ENCODE measurements at places on chromosomes 3 and 15.

DNA sequence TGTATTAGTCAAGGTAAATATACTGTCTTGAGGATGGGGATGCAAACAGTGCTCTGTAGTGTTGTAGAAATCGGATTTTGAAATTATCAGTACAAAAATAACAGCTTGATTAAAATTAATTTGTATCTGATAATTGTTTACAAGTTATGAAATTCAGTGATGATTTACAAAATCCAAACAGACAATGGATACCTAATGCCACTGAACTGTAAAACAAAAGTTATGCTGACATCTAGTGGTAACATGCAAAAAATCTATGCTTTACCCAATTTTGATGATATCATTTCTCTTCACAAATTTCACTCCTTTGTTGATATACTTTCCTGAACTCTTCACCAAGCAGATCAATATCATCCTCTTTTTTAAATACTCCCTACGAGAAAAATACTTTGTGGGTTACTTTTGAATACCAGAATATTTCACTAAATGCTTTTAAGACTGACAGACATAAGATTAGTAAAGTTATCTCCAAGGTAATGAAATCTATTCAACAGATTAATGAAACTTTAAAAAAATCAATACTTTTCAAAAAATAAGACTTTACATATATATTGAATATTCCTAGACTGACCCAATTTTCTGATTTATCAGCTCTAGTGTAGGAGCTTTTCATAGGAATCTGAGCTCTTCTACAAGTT, 36.0 kb downstream of the MNS1 start:
- peak; percentile 39 for DNase-seq

DNA sequence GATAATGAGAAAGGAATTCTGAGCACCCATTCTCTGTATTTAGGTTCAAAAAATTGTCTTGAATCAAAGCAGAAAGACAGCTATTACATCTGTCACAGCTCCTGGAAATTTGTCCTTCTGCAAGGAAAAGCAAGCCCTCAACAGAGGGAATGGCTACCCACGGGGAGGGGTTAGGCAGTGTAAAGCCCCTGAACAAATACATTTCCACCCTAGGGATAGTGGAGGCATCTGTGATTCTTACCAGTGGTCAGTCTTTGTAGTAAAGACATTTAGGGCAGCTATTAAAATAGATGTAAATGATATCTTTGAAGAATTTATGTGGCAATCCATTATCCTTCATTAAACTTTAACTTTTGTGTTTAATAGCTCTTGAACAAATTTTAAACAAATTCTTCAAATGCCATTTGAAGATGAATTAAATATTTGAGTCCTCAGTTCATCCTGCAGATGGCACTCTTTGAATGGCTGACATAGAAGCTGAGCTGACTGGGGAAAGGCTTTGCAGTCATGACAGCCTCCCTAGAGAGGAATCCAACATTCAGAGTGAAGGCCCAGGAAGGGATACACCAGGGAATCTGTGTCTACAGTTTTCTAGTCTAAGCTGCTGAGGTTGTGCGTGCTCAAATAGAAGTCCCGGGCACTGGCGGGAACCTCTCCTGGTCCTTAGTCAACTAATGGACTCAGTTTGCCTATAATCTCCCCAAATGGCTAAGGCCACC, 359.7 kb upstream of the ROPN1 start:
- peak; percentile 66 for DNase-seq

DNA sequence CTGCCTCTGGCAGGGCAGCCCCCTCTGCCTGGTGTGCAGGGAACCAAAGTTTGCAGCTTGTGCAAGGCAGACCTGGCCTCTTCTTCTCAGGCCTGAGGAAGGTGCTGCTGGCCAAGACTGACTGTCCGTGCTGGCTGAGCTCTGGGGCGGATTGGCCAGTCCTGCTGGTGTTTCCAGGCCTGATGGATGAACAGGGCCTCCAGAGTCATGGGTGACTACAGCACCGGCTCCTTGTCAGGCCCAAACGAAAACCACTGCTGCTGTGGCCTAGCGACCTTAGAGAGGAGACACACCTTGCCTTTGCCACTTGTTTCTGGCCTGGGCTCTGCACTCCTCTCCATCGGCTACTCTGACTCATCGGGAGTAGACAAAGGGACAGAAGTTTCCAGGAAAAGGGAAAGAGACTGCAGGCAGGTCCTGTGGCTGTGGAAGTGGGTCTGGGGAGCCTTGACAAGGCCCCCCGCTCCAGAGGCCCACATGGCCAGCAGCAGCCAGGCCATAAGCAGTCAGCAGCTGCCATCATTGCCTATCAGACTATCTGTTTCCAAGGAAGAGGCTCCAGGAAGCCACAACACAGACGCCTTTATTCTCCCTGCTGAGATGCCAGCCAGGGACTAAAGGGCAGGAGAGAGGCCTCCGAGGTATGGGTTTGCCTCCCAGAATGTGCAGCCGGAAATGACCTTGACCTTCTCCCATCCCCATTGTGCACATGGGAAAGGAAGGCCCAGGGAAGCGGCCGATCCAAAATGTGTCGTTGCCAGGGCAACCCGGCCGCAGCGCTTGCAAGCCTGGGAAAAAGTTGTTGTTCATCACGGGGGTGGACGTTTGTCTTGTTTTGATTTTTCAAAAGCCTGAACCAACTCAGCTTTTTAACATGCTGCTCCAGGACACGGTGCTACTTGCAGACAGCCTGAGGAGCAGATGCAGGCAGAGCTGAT, 160.5 kb downstream of the CHSY1 start:
- no peak for DNase-seq

GRCh38 chr3:129893581-129894070, at the start of gene TMCC1:
Gene TMCC1, minus strand, starts transcription at chr3:129893711.
- DNase-seq, result peak; percentile 69

GRCh38 chr15:42363942-42364341, 4.6 kb downstream of the CAPN3 start:
- DNase-seq, result no peak

- no peak for DNase-seq
Measured at GRCh38 chr3:9402410-9403228, 5.2 kb downstream of the SETD5 start.

- DNase-seq, result no peak
Measured at GRCh38 chr15:71782422-71783165, 27.8 kb upstream of the NR2E3 start.

DNA sequence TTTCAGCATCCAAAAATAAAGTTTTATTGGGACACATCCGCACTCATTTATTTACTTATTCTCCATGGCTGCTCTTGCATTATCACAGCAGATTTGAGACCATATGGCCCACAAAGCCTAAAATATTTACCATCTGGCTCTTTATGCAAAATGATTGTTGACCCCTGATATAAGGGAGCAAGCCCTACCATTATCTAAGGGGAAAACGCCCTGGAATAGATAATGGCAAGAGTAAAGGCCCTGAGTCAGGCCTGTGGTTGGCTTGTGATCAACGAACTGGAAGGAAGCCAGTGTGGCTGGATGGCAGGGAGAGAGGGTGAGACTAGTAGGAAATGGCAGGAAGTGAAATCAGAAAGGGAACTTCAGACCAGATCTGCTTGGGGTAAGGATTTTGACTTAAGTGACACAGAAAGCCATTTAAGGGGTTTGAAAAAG, 24.6 kb upstream of the DMXL2 start:
- peak; percentile 71 for DNase-seq

GRCh38 chr3:129934234-129935123, 40.0 kb upstream of the TRH start:
- no peak for DNase-seq

GRCh38 chr3:168431491-168431890, 335.8 kb upstream of the GOLIM4 start:
- no peak for DNase-seq

DNA sequence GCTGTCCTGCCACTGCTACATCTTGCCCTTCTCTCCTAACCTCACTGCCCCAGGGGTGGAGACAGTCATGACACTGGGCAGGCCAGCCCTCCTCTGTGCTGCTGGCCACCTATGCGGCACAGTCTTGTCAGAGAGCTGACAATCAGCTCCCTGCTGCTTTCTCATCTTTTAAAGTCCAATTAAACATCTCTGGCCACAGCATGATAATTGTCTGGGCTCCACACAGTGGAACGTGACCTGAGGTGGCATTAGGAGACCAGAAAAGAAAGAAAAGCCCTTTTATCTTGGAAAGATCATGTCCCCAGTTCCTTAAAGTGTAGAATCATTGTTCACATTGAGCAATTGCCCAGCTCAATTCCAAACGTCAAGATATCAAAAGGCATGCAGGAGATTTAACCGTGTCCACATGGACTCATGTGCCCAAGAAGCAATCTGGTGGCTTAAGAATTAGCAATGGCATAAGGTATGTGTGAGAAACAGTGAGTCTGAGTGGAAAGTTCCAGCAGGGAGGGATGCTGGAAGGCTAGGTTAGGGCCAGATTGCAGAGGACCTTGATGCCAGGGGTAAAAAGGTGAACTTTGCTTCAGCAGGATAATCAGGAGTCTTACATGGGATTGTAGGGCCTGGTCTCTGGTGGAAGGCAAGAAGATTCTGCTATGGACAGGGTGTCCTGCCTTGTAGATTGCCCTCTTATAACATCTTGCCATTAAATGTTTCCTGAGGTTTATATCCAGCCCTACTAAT, 15.3 kb upstream of the CACNA1D start:
- no peak for DNase-seq

DNA sequence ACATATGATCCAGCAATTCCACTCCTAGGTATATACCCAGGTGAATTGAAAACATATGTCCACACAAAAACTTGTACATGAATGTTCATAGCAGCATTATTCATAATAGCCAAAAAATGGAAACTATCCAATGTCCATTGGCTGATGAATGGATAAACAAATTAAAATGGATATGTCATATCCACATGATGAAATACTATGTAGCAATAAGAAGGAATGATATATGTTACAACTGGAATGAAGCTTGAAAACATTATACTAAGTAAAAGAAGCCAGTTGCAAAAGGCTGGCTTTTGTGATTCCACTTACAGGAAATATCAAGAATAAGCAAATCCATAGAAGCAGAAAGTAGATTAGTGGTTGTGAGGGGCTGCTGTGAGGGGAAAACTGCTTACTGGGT, 33.7 kb downstream of the BNC1 start:
- DNase-seq, result no peak

GRCh38 chr15:68561171-68561900, 17.5 kb upstream of the CORO2B start:
- no peak for DNase-seq

DNA sequence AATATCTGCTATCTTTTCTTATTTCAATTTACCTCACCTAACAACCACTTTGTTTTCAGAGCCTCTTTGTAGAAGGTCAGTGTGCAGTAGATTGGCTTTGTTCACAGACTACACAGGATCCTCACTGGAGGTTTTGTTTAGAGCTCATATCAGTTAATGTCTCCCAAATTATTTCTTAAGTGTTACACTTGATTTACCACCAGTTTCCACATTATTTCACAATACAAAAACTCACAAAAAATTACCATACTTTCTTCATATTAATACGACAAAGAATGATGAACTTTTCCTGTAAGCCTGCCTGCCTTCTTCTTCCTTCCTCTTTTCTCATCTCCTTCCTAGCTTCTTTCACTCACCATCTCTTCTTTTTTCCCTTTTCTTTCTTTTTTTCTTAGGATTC, 133.3 kb downstream of the ALCAM start:
- DNase-seq, result no peak

- no peak for DNase-seq
Measured at GRCh38 chr15:67808821-67809220, 16.5 kb upstream of the SKOR1 start.

DNA sequence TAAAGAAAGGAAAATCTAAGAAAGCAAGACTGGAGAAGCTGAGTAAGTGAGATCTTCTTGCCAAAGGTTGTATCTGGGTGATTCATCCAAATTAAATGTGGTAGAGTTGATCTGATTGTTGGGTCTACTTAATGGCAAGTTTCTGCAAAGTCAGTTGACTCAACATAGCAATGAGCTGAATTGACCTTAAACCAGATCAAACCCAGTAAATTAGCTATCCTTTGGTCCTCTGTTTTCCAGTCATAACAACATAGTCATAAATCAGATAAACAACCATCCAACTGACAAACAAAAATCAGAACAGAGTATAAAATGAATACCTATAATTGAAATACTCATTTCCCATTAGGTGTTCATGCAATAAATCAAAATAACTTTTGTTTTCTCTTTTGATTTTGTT, 142.6 kb upstream of the CFAP20DC start:
- DNase-seq, result peak; percentile 25

GRCh38 chr15:69161079-69161877, 843 bp downstream of the GLCE start:
- DNase-seq, result no peak

DNA sequence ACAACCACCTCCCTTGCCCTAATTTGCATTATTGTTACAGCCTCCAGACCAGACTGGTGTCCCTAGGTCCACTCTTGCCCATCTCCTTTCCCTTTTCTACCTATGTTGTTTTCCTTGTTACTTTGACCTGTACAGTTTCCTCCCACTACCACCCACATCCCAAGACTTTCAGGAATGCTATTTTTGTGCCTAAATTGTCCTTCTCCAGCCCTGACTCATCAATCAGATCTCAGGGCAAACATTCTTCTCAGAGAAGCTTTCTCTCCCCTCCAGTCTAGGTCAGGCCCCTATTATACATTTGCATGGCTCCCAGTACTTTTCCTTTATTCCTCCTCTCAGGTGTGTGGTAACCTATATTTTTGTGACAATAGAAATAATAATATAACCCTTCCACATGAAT, 241.5 kb downstream of the IGSF11 start:
- DNase-seq, result no peak

DNA sequence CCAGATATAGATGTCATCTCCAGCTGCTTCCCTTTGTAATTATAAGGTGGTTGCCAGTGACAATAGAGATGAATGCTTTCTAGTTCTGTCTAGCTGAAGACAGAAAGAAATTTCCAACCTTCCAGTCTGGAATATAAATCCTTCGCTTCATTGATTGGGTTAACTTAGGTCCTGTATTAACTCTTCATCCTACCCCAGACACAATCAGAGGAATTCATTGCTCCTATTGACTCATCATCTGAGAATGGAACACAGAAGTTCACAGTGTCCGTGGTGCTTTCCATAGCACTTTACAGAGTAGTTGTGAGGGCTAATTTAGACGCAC, 241.4 kb downstream of the NFKBIZ start:
- peak; percentile 99 for DNase-seq

DNA sequence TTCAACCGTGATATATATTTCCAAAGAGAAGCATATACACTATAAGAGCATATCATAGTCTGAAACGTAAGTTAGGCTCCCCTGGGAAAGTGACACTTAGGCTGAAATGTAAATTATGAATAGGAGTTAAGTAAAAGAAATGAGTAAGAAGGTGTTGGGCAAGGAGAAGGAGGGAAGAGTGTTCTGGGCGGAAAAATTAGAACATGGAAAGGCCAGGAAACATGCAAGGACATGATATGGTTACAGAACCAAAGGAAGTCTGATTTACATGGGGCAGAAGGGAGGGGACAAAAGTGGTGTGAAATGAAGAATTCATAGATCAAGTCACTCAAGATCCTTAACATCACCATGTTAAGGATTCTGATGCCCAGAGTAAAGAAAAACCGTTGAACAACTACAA, 75.2 kb downstream of the SCAPER start:
- DNase-seq, result no peak

Measured in RCC 7860 (cell line).